Activated T-cell treated with anti-CD3 and anti-CD28 coated beads for 24 hours (primary cell): ENCODE measurements at places on chromosomes 1 and 21.

GRCh38 chr1:23657659-23658275 lies 33.8 kb upstream of the RPL11 start:
- peak; percentile 11 for DNase-seq

DNA sequence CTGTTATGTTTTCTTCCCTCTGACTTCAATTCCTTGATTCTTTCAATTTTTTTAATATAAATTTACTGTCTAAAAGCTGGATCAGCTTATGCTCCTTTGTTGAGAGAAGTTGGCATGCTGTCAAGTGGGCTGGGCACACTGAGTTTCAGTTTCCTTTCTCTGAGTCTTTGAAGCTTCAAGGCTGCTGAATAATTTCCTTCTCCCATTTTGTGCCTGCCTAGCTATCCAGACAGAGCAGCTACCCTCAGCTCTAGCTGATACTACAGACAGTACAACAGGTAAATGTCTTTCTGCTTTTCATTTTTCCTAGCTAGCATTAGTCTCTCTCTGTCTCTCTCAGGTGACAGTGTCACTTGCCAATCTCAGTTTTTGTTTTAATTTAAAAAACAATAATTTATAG lies at the start of gene IFI44:
Gene IFI44, plus strand, starts transcription at position 204 of the 400 bp plus-strand sequence. CDS start 365 bp downstream, outside the sequence.
- peak; percentile 60 for DNase-seq

DNA sequence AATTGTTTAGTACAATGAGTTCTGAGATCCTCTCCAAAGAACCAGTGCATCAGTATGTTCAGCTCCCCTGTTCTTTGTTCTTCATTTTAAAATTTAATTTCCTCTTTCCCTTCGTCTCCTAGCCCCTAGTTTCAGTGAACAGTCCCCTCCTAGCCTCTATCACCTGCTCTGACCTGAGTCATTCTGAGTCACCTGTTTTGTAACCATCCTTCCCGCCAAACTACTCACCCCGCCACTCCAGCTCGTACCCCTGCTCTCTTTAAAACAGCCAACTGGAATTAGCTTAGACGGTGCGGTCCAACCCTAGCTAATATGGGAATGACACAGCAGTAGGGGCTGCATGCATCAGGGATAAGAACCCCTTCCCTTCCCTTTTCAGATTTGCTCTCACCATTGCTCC lies 16.8 kb upstream of the ERVH48-1 start:
- no peak for DNase-seq

DNA sequence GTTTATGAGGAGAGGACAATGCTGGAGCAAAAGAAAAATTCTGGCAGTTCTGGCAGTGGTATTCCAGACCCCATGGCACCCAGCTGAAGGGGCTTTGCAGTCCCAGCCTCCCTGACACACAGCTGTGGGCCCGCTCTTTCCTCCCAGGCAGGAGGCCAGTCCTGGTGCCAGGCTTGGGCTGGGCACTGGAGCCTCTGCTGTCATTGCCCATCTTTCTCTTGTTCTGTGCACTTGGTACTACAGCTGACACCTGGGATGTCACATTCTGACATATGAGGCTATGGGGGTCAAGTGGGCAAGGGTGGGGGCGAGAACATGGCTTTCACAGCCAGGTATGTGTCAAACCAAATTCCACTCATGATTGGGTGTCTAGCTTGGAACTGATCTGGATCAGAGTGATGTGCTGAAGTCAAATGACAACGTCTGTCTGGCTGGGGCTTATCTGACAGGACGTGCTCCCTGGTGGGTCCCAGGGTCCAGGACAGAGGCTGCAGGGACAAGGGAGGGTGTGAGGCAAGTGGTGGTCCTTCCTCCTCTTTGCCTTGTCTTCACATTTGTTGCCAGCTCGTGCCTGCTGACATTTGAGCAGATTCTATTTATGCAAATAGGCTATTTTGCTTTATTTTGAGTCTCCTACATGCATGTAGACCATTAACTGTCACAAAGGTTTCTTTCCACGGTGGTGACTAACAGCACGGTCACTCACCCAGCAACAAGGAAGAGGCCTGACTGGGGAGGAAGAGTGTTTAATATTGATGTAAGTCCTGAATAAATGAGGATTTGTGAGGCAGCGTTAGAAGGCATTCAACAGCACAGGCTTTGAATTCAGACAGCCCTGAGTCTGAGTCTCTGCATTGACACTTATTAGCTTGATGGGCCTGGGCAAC lies 336.3 kb downstream of the PBX1 start:
- DNase-seq, result no peak

DNA sequence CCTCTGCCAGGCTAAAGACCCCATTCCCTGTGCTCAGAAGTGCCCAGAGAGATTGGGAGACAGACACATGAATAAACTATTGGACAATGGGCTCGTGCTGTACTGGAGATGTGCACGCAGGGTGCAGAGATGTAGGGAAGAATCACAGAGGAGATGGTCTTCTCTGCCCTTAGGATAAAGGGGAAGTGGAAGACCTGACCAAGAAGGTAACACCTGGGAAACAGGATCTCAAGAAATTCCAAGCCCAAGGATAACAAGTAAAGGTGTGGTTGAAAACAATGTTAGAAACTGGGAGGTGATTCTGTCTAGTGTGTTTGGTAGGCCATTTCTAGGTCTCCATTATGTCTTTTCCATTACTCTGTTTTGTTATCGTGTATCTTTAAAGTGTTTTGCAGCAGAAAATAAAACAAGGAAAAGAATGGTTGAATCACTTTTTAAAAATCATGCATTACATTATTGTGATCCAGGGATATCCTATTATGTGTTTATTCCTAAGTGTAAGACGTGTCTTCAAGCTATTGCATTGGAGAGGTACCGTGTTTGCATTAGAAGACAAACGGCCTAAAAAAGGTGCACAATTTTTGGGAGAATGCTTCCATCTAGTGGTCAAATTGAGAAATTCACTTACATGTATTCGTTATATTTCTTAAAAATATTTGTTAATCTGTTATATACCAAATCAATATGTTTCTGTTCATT lies 40.8 kb upstream of the KCTD3 start:
- DNase-seq, result no peak

DNA sequence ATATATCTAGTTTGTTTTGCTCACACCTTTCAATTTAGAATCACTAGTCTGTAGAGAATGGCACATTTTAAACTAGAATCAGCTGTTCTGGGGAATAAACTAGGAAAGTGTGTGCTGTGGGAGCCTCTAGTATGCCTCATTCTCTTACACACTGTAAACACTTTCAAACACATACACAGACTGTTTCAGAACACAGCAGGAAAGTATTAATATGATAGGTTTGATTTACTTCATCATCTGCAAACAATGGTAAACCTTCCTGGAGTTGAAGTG lies 67.1 kb upstream of the ABCG1 start:
- no peak for DNase-seq
